ENCODE measurements at places on chromosomes 16 and 17.

- DNase-seq: no peak
These were observed 35.8 kb downstream of the AMFR start for GRCh38 chr16:56389554-56389953.

- no peak for DNase-seq
These were observed 21.9 kb downstream of the GLYR1 start for GRCh38 chr16:4825196-4825595.

DNA sequence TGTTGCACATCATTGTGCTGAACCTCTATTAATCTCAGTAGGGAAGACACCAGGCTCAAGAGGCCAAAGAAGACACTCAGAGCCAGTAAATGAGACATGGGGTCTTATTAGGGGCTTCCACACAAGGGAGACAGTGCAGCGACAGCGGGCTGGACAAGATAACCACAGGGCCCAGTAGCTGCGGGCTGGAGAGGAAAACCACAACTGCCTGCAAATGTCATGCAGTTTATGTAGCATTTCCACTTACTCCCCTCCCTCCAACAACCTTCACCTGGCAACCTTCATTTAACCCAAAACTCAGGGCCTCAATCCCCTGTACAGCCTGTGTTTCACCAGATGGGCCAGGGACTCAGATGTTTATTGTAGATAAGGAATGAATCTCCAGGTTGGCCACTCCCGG, 185.6 kb downstream of the UTP18 start:
- DNase-seq: no peak

DNA sequence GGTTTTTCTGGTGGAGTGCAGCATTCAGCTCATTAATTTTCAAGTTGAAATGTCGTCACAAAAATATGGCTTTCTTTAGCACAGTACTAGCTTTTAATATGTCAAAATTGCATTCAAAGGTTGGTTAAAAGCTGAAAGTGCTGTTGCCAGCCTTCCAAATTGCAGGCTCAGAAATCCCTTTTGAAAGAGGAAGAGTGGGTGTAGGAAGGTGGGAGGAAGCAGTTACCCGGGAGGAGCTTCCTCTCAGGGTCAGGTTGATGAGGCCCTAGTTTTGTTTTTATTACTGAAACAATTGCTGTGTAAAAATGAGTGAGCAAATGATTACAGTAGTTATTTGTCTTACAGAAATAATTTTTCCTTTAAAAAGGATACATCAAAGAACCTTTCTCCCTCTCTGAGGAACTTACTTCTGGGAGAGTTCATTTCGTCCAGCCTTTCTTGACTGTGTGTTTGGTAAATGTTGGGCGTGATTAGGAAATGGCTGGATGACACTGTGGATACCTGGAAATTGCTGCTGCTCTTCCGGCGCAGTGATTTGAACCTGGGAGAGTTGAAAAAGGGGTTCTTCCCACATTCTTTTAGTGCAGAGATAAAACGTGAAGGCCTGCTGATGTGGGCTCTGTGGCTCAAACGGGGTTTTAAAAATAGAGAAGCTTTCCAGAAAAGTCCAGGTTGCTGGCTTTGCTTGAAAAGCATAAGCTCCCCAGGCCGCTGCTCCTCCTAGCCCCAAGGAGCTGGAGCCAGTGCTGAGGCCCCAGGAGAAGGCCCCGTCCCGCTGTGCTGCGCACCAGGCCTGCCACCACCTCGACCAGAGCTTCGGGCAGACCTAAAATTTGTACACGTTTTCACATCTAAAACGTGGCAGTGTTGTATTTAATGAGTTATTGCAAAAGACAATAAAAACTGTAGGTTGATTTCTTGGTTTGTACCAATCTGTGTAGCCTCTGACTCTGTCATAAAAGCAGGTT, 41.7 kb downstream of the SEC14L1 start:
- DNase-seq: no peak
